Stimulated activated CD4-positive, alpha-beta T cell treated with anti-CD3 and anti-CD28 coated beads, Interleukin-1b, Interleukin-23, amount 100 ng/mL, for 1 hour (primary cell): ENCODE measurements at places on chromosomes 3 and 15.

- no peak for DNase-seq
These were observed 20.2 kb upstream of the BTLA start for GRCh38 chr3:112519424-112520001.

DNA sequence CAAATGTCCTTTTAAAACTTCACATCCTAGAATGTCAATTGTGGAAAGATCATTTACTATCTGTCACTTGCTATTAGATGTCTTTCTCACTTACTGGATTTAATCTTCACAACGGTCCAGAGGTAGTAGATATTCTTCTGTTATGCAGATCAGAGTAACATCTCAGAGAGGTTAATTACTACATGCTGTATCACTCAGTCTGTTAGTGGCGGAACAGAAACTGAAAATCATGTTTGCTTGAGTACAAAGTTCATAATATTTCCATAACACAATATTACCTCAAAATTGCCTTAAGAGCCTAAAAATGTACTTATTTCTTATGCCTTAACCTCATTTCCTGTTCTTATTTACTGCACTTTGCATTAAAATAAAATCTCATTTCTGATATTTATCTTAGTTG lies 28.6 kb upstream of the GPR149 start:
- DNase-seq: no peak

DNA sequence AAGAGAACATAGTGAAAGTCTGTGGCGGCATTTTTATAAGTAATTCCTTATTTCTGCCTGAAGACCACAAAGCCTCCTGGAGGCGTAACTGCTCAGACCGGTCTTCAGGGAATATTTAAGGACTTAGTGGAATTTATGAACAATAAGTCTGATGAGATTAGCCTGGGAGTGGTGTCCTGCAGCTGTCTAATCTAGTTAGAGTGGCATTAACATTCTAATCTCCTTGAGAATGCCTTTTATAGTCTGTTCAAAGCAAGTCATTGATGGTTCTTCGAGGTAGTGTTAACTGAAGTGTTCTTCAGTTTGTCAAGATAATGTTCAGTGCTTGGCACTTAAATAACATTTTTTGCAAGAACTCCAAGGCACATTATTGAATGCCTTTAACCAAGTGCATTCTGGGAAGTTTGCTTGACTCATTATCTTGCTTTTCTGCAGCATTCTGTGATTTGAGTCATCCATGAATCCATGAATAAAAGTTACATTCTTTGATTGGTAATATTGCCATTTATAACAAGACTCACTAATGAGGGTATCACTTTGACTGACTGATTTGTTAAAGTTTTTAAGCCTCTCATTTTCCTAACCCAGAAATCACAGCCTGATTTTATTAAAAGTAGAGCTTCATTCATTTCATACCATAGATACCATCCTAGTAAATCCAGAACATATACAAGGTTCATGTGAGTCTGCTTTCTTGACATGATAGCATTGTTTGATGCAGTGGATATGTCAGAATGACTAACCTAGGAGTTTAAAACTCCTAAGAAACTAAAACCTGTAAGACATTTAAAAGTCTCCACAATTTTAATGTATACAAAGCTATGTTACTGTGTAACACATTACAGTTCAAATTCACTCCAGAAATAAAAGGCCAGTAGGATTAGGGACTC lies 12.5 kb downstream of the RBM5 start:
- no peak for DNase-seq

DNA sequence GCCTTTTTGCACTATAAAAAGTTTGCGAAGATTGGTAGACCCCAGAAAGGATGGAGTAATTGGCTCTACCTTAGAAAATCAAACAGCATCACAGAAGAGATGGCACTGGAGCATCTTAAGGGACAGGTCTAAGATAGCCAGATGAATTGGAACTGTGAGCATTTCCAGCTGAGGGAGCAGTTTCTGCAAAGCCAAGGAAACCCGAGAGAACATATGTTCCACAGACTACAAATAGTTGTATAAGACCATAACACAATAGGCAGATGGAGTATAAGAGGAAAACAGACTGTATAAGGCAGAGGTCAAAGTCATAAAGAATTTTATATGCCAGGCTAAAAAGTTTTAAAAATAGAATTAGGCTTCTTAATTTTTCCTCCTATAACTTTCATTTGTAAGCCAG lies 46.0 kb downstream of the TSC22D2 start:
- no peak for DNase-seq

GRCh38 chr3:148711981-148712666 lies 14.4 kb downstream of the AGTR1 start:
- no peak for DNase-seq

DNA sequence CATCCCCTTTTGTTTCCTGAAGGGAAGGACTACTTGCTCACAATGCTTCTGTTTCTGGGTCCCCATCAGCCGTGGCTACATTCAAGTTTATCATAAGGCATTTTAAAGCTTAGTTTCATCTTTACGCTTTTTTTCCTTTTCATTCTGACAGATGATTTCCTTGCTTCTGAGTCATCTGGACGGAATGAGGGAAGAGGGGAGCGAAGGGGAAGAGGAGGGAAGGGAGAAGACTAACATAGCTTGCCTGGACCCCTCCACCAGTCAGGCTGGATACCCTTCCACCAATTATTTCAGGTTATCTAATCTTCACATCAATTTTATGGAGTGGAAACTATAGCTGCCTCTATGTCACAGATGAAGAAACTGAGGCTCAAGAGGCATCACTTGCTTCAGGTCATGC lies 27.6 kb downstream of the FAM3D start:
- DNase-seq: no peak

- no peak for DNase-seq
These were observed 352.3 kb downstream of the LRTM1 start for GRCh38 chr3:54575618-54575960.

DNA sequence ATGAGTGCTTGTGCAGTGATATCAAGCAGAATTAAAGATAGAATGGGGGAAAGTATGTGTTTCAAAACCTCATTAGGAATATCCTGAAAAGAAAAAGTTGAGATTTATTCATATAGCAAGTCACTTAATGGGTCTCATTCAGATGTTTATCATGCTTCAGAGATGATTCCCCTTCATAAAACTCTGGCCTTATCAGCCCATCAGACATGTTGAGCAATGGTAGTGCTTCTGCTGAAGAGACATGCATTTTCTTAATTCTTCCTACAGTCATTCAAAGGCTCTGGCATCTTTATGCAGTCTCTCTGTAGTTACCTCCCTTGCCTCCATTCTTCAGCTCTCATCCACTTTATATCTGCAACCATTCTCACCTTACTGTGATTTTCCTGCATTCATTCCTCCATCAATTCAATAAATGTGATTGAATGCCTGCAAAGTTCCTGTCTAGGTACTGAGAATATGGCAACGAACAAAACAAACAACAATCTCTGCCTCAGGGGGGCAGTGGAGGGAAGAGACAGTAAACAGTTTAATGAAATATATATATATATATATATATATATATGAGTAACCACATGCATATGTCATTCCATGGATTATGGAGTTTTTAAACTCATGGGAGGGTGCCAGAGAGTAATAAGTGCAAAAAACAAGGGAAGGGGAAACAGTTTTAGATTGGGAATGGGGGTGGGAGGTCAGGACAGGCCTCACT lies 138.5 kb downstream of the NECTIN3 start:
- DNase-seq: no peak

DNA sequence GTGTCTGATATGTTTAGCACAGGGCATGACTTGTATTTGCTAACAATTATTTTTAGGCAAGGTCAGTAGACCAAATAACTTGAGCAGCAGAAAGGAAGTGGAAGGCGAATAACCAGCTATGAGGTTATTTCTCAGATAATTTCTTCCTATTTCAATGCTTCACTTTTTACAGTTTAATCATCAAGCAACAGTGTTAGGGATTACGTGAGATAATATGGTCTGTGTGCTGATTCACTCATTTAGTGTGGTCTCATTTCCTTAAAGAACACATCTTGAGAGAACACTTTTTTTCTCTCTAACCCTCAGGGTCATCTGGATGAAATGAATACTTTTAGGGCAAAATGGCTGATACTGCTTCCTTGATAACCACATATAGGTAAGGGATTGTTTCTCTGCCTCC lies 126.0 kb upstream of the CCNL1 start:
- DNase-seq: no peak
